Activated T-cell treated with anti-CD3 and anti-CD28 coated beads, Interleukin-2, amount 50 U/mL, for 72 hours (primary cell): ENCODE measurements at places on chromosomes 4 and X. TPM values are rescaled to one million over a fixed set of nuclear protein-coding genes. Genes with fewer than 3 reads are reported as not detected.

FAM47E gene
- total RNA-seq: not detected

MND1 gene
- total RNA-seq: 29.8 TPM

FDCSP gene
- not detected for total RNA-seq

VCX3B gene
- not detected for total RNA-seq

MAB21L2 gene
- not detected for total RNA-seq

TDO2 gene
- not detected for total RNA-seq

C4orf50 gene
- 0.14 TPM for total RNA-seq

TENM3 gene
- total RNA-seq: not detected

ZRSR2 gene
- total RNA-seq: 27.2 TPM

ARHGAP36 gene
- not detected for total RNA-seq

STEEP1 gene
- 23.5 TPM for total RNA-seq

ZNF630 gene
- 3.4 TPM for total RNA-seq

FAM241A gene
- 4.2 TPM for total RNA-seq

SATL1 gene
- not detected for total RNA-seq

CTAG2 gene
- total RNA-seq: not detected

ATP1B4 gene
- not detected for total RNA-seq

KLHL4 gene
- total RNA-seq: not detected

SORCS2 gene
- 0.05 TPM for total RNA-seq

FMR1NB gene
- not detected for total RNA-seq

STARD8 gene
- 1.3 TPM for total RNA-seq

GLRA2 gene
- total RNA-seq: not detected

MAGEH1 gene
- 18.9 TPM for total RNA-seq

MID2 gene
- 18.9 TPM for total RNA-seq

ARHGAP6 gene
- not detected for total RNA-seq

SHOX gene
- total RNA-seq: not detected

NDP gene
- not detected for total RNA-seq

SERTM2 gene
- total RNA-seq: 0.05 TPM

ZFP92 gene
- 2.2 TPM for total RNA-seq

MAGEA2 gene
- total RNA-seq: not detected

KLB gene
- total RNA-seq: not detected

ANOS1 gene
- not detected for total RNA-seq

SPANXA1 gene
- not detected for total RNA-seq

HSD17B13 gene
- total RNA-seq: 0.14 TPM

LDB2 gene
- total RNA-seq: not detected

PRKG2 gene
- total RNA-seq: not detected

VSIG4 gene
- 0.22 TPM for total RNA-seq

PWWP3B gene
- not detected for total RNA-seq

FAM200B gene
- 15.8 TPM for total RNA-seq

UGT2B10 gene
- total RNA-seq: not detected

L1CAM gene
- 2.1 TPM for total RNA-seq

LNX1 gene
- not detected for total RNA-seq

SULT1E1 gene
- not detected for total RNA-seq

SLC10A6 gene
- 0.26 TPM for total RNA-seq

TMPRSS11D gene
- total RNA-seq: not detected

PCDH7 gene
- total RNA-seq: not detected

AWAT2 gene
- not detected for total RNA-seq

ASMT gene
- total RNA-seq: 0.70 TPM

TNIP3 gene
- total RNA-seq: 2.3 TPM

TMEM164 gene
- total RNA-seq: 15.0 TPM

ADH7 gene
- total RNA-seq: not detected

GAB1 gene
- total RNA-seq: 1.6 TPM

TMPRSS11B gene
- total RNA-seq: not detected

DCLK2 gene
- total RNA-seq: 0.46 TPM

CENPVL1 gene
- total RNA-seq: not detected

FGB gene
- not detected for total RNA-seq

PRMT9 gene
- 9.0 TPM for total RNA-seq

ETDB gene
- not detected for total RNA-seq

PPP2R2C gene
- total RNA-seq: not detected

SPANXB1 gene
- total RNA-seq: not detected
